ENCODE measurements at places on chromosomes 2 and 18. TPM values are rescaled to one million over a fixed set of nuclear protein-coding genes. Genes with fewer than 3 reads are reported as not detected.

Gene WDFY1
- 50.1 TPM for total RNA-seq

Gene KIAA2012
- not detected for total RNA-seq

Gene SKA1
- 0.52 TPM for total RNA-seq

Gene ABCG8
- not detected for total RNA-seq

Gene DSG4
- total RNA-seq = not detected

Gene MARCHF7
- 83.2 TPM for total RNA-seq

Gene TXNDC2
- total RNA-seq = 0.55 TPM

Gene MC2R
- total RNA-seq = not detected

DNA sequence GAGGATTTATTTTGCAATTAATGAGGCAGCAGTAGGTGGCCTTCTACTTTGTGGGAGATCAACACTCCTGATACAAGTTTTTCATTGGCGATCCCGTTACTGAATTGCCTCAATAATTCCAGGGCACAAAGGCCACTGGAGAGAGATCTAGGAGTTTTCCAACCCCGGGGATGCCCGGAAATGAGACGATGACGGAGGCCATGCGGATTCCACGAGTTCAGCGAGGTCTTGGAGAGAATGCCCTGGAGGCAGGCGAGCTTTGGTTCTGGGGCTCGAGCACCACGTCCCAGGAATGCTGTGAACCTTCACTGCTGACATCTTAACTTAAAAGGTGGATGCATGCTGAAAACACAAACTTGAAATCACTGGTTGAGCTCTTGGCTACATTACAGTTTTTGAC, 74.2 kb downstream of the LDLRAD4 start:
- no peaks in the 10 kb centered on the region for H3K4me1 ChIP-seq
- no peak overlapping the region for H3K4me3 ChIP-seq
- H3K36me3 ChIP-seq = no peaks in the 10 kb centered on the region
- no peak overlapping the region for H3K27ac ChIP-seq
- no peaks in the 10 kb centered on the region for H3K27me3 ChIP-seq
- no peak for DNase-seq

- H3K27ac ChIP-seq = no peak overlapping the region
- H3K4me1 ChIP-seq = peaks cover 3% of the 10 kb centered on the region
- peaks cover 5% of the 10 kb centered on the region for H3K27me3 ChIP-seq
- no peaks in the 10 kb centered on the region for H3K36me3 ChIP-seq
- DNase-seq = no peak
- H3K4me3 ChIP-seq = no peak overlapping the region
These were observed 89.7 kb upstream of the CXCR4 start for GRCh38 chr2:136207665-136208064.

DNA sequence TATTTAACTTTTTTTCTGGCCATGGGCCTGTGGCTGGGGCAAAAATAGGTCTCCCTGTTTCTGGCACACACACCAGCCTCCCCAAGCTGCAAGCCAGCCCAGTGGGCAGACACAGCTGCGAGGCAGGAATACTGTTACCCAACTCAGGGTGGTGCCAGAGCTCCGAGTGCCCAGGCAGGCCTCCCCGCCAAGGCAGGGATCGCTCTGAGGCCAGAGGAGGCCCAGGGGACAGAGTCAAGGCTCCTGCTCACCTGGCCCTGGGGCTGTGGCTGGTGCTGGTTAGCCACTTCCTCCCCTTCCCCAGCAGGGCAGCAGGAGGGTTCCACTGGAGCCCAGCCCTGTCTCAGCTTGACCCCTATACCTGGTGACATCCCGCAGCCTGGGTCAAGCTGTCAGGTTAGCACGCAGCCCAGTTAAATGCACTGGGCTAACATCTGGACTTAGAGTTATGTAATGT, 67.1 kb upstream of the EPAS1 start:
- peak overlapping the region; percentile 32 for H3K27ac ChIP-seq
- DNase-seq = peak; percentile 81
- no peaks in the 10 kb centered on the region for H3K36me3 ChIP-seq
- no peaks in the 10 kb centered on the region for H3K27me3 ChIP-seq

- no peak overlapping the region for H3K4me3 ChIP-seq
- DNase-seq = no peak
- no peaks in the 10 kb centered on the region for H3K4me1 ChIP-seq
- no peaks in the 10 kb centered on the region for H3K27me3 ChIP-seq
- H3K36me3 ChIP-seq = no peaks in the 10 kb centered on the region
These were observed 421.5 kb downstream of the ZNF521 start for GRCh38 chr18:24930478-24930877.

DNA sequence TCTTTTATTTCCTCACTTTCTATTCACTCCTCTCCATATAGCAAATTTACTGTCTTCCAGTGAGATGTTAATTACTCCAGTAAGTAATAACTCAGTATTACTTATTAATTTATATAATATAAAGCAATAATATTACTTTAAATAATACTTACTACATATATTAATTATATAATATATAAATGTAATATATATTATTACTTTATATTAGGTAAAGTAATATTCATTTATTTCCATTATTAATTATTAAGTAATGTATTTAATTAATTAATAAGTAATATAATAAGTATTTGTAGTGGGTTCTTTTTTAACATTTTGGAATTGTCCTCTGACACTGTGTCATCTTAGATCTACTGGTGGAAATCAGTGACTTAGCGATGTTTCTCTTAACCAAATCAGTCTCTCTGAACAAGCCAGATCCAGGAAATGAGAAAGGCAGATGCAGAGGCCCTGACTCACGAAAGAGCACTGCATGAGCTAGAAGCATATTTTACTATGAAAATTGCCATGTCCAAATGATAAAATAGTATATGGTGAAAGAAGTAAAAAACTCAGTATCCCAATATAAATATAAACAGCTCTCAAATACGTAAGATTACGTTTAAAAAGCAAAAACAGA, 115.9 kb downstream of the DSEL start:
- H3K4me1 ChIP-seq = no peaks in the 10 kb centered on the region
- no peaks in the 10 kb centered on the region for H3K27me3 ChIP-seq
- H3K36me3 ChIP-seq = no peaks in the 10 kb centered on the region
- DNase-seq = no peak

DNA sequence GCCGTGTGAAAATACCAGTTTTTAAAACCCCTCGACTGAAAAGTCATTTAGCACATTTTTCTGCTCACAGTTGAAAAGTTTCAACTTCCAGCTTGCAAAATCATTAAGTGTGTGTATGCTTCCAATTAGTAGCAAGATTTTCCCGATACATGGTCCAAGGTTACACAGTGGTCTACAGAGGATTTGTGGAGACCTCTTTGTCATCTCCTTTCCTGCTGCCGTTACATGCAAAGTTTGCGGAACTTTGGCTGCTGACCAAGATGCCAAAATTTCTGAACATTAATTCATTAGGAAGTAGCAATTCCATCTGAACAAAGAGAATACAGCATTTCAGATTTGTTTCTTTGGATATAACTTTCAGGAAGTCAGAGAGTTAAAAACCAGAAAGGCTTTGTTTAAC, 474.6 kb downstream of the PLCL1 start:
- no peaks in the 10 kb centered on the region for H3K36me3 ChIP-seq
- no peak for DNase-seq
- no peak overlapping the region for H3K4me3 ChIP-seq

DNA sequence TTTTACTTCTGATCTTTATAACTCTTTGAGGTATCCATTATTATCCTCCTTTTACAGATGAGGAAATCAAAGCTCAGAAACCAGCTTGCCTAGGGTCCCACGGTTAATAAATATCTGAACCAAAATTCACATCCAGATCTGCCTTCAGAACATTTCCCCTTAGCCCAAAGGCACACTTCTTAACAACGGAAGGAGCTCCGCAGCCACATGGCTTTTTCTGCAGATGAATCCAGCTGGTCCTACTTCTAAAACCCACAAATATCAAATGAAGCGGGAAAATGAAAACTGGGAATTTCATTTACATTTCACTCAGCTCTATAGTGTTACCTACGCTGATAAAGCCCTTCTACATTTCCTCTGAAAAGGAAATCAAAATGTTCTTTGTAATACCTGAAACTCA, 357.0 kb upstream of the ID2 start:
- H3K27me3 ChIP-seq = no peaks in the 10 kb centered on the region
- H3K36me3 ChIP-seq = no peaks in the 10 kb centered on the region
- DNase-seq = no peak
- no peaks in the 10 kb centered on the region for H3K4me1 ChIP-seq

GRCh38 chr2:203817147-203817546, 50.4 kb upstream of the CTLA4 start:
- no peak overlapping the region for H3K27ac ChIP-seq
- H3K4me1 ChIP-seq = peaks cover 16% of the 10 kb centered on the region
- no peak for DNase-seq
- no peaks in the 10 kb centered on the region for H3K27me3 ChIP-seq
- no peak overlapping the region for H3K4me3 ChIP-seq

- no peak for DNase-seq
- H3K4me1 ChIP-seq = no peaks in the 10 kb centered on the region
- no peaks in the 10 kb centered on the region for H3K36me3 ChIP-seq
- no peak overlapping the region for H3K4me3 ChIP-seq
- H3K27ac ChIP-seq = no peak overlapping the region
These were observed 159.1 kb downstream of the GALNT1 start for GRCh38 chr18:35740656-35741055.

- H3K27ac ChIP-seq = no peak overlapping the region
- no peak overlapping the region for H3K4me3 ChIP-seq
- peaks cover 93% of the 10 kb centered on the region for H3K36me3 ChIP-seq
- no peaks in the 10 kb centered on the region for H3K27me3 ChIP-seq
- no peaks in the 10 kb centered on the region for H3K4me1 ChIP-seq
These were observed 8.3 kb downstream of the ATG16L1 start for GRCh38 chr2:233259730-233260129.

DNA sequence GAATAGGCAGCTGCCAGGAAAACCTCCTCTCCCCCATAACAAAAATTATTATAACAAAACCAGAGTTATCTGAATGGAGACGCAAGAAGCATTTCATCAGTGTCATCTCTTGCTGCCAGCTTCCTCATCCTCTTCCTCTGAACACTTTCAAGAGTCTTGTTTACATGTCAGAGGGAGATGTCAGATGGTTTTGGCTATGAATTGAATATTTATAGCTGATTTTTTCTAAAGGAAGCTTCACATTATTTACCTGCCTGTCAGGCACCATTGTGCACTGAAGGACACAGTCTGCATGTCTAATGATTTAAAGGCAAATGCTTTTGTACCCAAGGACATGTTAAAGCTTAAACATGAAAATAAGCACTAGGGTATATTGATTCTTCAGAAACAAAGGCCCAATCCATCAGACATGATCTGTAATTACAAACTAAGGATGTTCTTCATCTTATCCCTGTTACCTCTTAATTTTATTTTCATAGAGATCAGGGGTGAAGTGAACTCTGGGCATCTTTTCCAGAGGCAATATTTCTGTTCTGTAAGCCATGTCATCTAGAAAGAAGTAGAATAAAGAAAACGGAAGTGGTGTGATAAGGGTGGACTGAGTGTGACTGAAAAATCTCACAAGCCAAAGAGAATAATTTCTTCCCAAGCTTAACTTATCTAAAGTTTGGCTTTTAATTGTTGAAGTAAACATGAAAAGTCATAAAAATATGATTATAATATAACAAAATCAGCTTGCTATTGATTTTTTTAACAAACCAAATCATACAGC, 168.7 kb downstream of the ANKRD44 start:
- no peaks in the 10 kb centered on the region for H3K36me3 ChIP-seq
- peaks cover 34% of the 10 kb centered on the region for H3K4me1 ChIP-seq
- DNase-seq = no peak
- H3K27ac ChIP-seq = no peak overlapping the region
- H3K4me3 ChIP-seq = no peak overlapping the region

DNA sequence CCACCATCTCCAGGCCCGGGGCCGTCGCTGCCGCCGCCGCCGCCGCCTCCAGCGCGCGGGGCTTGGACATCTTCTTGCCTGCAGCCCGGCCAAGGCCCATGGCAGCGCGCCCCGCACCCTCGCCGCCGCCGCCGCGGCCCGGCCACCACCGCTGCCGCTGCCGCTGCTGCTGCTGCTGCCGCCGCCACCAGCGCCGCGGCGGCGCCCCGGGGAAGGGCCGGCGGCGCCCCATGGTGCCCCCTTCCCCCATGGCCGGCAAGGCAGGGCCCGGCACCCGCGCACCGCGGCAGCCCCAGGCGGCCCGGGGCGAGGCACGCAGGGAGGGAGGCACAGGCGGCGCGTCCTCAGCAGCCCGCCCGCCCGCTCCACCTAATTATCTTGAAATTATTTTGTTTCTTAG, 3057.4 kb downstream of the RPIA start:
- no peaks in the 10 kb centered on the region for H3K36me3 ChIP-seq
- no peak overlapping the region for H3K27ac ChIP-seq

DNA sequence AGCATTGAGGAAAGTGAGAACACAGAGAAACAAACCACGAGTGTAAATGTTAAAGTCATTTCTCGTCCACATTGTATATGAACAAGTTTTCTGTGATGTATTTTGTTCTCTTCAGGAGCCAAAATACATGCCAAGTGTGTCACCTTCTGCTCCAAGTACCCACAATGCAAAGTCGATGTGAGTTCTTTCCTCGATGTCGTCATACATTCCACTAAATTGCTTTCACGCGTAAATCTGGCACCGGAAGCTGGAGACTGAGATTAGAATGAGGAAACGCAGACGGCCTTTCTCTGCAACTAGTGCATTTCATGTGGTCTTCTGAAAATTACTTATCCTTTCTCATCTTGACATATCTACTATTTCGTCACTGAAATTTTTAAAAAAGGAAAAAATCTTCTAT, 118.5 kb upstream of the SALL3 start:
- no peak overlapping the region for H3K27ac ChIP-seq
- no peaks in the 10 kb centered on the region for H3K4me1 ChIP-seq
- DNase-seq = no peak
- no peaks in the 10 kb centered on the region for H3K36me3 ChIP-seq
- no peak overlapping the region for H3K4me3 ChIP-seq
- H3K27me3 ChIP-seq = peaks cover 22% of the 10 kb centered on the region

DNA sequence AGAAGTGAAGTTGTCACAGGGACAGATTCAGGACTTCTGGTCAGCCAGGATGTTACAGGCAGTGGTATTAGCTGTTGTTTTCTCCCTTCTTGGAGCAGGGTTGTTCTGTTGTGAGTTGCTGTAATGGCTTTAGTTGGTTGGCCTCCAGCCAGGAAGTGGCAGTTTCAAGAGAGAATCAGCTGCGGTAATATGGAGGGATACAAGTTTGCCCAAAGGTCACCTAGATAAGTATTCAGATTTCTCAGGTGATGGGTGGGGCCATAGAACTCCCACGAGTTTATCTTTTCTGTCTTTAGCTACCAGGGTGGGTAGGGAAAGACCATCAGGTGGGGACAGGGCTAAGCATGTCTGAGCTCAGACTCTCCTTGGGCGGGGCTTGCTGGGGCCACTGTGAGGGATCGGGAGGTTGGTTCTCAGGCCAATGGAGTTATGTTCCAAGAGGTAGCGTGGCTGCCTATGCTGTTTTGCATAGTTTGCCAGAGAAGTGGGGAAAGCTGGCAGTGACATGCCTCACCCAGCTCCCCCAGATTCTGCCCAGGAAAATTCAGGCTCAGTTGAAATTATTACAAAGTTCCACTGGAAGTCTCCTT, 640.4 kb upstream of the CHAC2 start:
- no peak overlapping the region for H3K4me3 ChIP-seq
- H3K27ac ChIP-seq = no peak overlapping the region
- no peaks in the 10 kb centered on the region for H3K36me3 ChIP-seq
- no peak for DNase-seq

- H3K36me3 ChIP-seq = no peaks in the 10 kb centered on the region
- peaks cover 10% of the 10 kb centered on the region for H3K27me3 ChIP-seq
- no peaks in the 10 kb centered on the region for H3K4me1 ChIP-seq
- peak; percentile 52 for DNase-seq
- no peak overlapping the region for H3K27ac ChIP-seq
These were observed 606 bp downstream of the GAL3ST2 start for GRCh38 chr2:241777170-241777685.

- no peaks in the 10 kb centered on the region for H3K27me3 ChIP-seq
- no peaks in the 10 kb centered on the region for H3K36me3 ChIP-seq
- no peaks in the 10 kb centered on the region for H3K4me1 ChIP-seq
- peak; percentile 77 for DNase-seq
- H3K27ac ChIP-seq = no peak overlapping the region
- H3K4me3 ChIP-seq = no peak overlapping the region
These were observed 300.1 kb upstream of the TRIB2 start for GRCh38 chr2:12416600-12416999.

Measured in upper lobe of right lung (tissue), 1 donor.